ENCODE measurements at places on chromosomes 16 and 17. TPM values are rescaled to one million over a fixed set of nuclear protein-coding genes. Genes with fewer than 3 reads are reported as not detected.

SOX9 gene
- 13.9 TPM for total RNA-seq

ZNF232 gene
- total RNA-seq, result 8.5 TPM

VASN gene
- 22.8 TPM for total RNA-seq

KCNJ18 gene
- 0.35 TPM for total RNA-seq

PRCD gene
- total RNA-seq, result not detected

DYNLL2 gene
- 14.5 TPM for total RNA-seq

Measured in H4 (cell line).